ENCODE measurements at places on chromosomes 5 and 9.
A peak's percentile ranks its signal among the peaks of the same experiment; 100 is the strongest.

DNA sequence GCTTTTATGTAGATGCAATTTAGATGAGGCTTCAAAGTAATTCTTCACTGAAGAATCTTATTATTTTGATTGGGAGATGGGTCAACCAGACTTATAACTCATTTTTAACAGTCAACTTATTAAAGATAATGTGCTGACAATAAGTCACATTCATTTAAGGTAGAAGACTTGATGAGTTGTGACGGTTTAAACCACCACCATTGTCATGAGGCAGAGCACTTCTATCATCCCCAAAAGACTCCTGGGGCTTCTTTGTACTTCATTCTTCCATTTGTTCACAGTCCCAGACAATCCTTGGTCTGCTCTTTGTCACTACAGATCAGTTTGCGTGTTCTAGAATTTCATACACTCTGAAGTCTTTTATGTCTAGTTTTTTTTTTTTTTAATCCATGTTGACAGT is 346.1 kb downstream of the RASEF start:
- H3K27ac ChIP-seq = no peak overlapping the region
- H3K36me3 ChIP-seq = no peaks in the 10 kb centered on the region
- no peaks in the 10 kb centered on the region for H3K27me3 ChIP-seq
- no peak overlapping the region for H3K4me3 ChIP-seq

GRCh38 chr5:88746438-88746882 is 136.5 kb downstream of the MEF2C start:
- H3K4me1 ChIP-seq = peaks cover 23% of the 10 kb centered on the region
- peaks cover 31% of the 10 kb centered on the region for H3K36me3 ChIP-seq
- peak; percentile 76 for DNase-seq
- no peak overlapping the region for H3K4me3 ChIP-seq

DNA sequence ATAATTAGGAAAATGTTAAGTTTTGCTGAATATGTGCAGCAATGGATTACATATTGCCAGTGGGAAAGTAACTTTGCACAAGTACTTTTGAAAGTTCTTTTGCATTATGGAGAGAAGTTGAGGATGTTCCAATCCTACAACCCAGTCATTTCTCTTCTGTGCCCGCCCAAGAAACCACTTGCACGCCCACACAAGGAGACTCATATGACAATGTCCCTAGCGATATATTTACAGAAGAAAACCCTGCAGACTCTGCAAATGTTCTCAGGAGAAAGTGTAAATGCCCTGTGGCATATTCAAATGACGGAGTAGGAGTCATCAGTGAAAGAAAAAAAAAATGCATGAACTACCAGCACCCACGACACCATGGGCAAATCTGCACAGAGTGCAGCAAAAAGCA is 356.5 kb downstream of the CTNND2 start:
- no peaks in the 10 kb centered on the region for H3K27me3 ChIP-seq
- H3K4me1 ChIP-seq = no peaks in the 10 kb centered on the region
- no peak for DNase-seq
- no peaks in the 10 kb centered on the region for H3K36me3 ChIP-seq

DNA sequence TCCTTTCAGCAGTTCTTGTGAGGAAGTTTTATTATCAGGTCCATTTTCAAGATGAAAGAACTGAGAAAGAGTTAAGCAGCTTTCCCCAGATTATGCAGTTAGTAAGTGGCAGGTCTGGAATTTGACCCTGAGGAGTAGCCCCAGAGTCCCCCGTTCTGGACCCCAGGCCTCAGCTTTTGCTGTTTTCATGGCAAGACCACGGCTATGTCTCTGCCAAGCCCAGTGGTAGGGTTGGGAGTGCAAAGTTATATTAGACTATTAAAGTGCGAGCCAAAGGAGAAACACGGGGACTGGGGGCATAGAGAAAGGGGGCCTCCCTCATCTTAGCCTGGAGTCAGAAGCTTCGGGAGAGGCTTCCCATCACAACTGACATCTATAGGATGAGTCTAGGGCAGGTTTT is 19.3 kb upstream of the ORM1 start:
- H3K4me3 ChIP-seq = no peak overlapping the region
- no peaks in the 10 kb centered on the region for H3K4me1 ChIP-seq
- no peak for DNase-seq
- no peaks in the 10 kb centered on the region for H3K36me3 ChIP-seq
- H3K27ac ChIP-seq = no peak overlapping the region

DNA sequence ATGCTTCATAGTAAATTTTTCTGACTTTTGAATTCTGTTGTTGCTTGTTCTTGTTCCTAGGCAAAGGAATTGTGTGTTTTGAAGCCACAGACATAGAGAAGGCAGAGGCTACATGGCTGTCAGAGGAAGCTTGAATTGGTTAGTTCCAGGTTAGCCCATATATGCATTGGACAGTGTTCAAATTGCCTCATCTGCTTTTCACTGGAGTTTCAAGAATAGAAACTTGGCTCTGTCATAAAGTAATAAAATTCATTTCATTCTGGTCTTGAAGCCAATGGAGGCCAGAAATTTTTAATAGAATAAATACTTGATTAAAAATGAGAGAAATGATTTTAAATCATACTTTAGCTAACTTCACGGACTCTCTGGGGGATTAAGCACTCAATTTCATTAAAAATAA is 178.0 kb downstream of the YIPF5 start:
- no peaks in the 10 kb centered on the region for H3K4me1 ChIP-seq
- no peaks in the 10 kb centered on the region for H3K36me3 ChIP-seq
- H3K27me3 ChIP-seq = no peaks in the 10 kb centered on the region
- DNase-seq = no peak
- no peak overlapping the region for H3K27ac ChIP-seq

- H3K27me3 ChIP-seq = no peaks in the 10 kb centered on the region
- no peaks in the 10 kb centered on the region for H3K36me3 ChIP-seq
- H3K27ac ChIP-seq = no peak overlapping the region
- DNase-seq = no peak
- no peaks in the 10 kb centered on the region for H3K4me1 ChIP-seq
These were observed 371.3 kb downstream of the ACTL7B start for GRCh38 chr9:108484468-108484867.

DNA sequence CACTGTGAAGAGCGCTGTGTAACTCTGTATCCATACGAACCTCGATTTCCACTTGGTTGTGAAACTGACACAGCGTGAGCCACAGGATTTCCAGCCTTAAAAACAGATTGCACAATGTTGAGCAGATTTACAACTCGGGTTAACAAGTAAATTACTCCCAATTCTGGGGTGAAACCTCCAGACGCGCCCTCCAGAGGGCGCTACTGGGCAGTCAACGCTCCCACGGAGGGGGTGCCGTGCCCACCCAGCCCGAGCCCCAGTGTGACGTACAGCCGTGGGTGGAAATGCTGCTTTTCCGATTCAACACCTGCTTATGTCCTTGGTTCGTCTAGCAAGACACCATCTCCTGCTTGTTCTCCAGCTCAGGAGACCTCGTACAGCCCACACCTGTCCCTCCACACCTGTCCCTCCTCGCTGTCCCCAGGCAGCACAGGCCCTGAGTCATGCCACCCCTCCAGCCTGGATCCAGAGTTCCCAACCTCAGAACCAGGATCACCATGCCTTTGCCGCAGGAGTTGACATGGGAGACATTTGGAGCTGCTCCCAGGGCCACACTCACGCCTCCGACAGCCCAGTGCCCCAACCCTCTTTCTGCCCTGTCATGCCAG is 34.4 kb upstream of the SLC6A3 start:
- peaks cover 25% of the 10 kb centered on the region for H3K4me1 ChIP-seq
- DNase-seq = no peak
- H3K27me3 ChIP-seq = no peaks in the 10 kb centered on the region
- H3K36me3 ChIP-seq = peaks cover 23% of the 10 kb centered on the region
- peak overlapping the region; percentile 5 for H3K27ac ChIP-seq

- no peaks in the 10 kb centered on the region for H3K27me3 ChIP-seq
- no peak for DNase-seq
- no peaks in the 10 kb centered on the region for H3K4me1 ChIP-seq
- no peak overlapping the region for H3K27ac ChIP-seq
- H3K4me3 ChIP-seq = no peak overlapping the region
These were observed 88.3 kb downstream of the ANKRD33B start for GRCh38 chr5:10652151-10652550.

GRCh38 chr9:134688661-134689320 is 47.2 kb downstream of the COL5A1 start:
- H3K27ac ChIP-seq = no peak overlapping the region
- no peak for DNase-seq
- H3K4me3 ChIP-seq = no peak overlapping the region
- H3K36me3 ChIP-seq = no peaks in the 10 kb centered on the region
- H3K27me3 ChIP-seq = no peaks in the 10 kb centered on the region

DNA sequence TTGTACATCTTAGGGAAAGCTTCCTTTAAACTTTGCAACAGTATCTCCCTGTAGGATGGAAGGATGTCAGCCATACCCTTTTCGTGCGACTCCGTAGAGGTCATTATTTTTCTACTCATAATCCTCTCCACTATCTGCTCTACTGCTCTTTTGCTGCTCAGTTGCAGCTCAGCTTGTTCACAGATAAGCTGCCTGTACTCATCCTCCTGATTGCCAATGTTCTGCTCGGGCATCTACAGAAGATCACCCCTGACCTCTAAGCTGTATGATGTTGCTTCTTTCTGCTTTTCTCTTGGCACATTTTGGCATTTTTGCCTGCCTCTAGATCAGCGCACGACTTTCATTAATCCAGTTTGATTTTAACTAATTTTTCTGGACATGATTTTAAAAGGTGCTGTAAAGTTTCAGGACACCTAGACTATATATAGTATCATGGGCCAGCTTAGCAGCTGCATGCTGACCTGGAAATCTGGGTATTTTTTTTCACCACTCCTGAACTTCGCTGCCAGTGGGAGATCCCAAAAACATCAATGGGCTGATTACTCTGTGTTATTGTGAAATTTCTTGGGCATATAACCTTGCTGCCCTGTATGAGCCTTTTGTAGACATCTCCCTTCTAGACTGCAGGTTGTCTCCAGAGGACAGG is 131.2 kb upstream of the ZNF608 start:
- no peak overlapping the region for H3K4me3 ChIP-seq
- H3K27me3 ChIP-seq = no peaks in the 10 kb centered on the region
- H3K4me1 ChIP-seq = no peaks in the 10 kb centered on the region
- DNase-seq = no peak

DNA sequence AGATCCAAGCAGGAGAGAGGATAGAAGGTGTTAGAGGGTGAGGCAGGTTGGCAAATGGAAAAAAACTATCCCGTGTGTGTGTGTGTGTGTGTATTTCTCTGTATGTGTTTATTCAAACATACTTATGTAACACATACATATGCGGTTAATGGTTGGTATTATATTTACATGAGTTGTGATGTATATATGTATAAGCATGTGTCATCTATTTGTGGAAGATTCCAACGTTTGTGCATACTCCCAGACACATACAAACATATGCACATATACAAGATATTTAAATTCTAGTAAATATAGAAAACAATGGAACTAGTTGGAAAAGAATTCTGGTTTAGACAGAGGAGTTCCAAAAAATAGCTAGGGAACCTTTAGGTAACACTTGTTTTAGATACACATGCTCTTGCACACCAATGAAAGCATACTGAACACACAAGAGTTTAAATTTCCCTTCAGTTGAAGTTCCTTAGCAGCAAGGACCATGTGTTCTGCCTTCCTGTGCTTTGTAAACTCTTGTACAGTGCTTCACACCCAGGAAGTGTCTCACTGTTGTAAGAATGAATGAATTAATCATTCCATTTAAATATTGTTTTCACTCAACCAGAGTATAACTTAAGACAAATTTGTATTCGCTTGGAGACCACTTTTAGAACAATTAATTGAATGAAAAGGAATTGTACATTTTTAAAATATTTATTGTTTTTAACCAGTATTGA is 257.8 kb downstream of the FER start:
- DNase-seq = no peak
- no peaks in the 10 kb centered on the region for H3K27me3 ChIP-seq
- H3K4me1 ChIP-seq = no peaks in the 10 kb centered on the region

GRCh38 chr9:100167176-100167575 is 68.1 kb downstream of the INVS start:
- no peak overlapping the region for H3K27ac ChIP-seq
- H3K4me1 ChIP-seq = no peaks in the 10 kb centered on the region
- no peaks in the 10 kb centered on the region for H3K27me3 ChIP-seq

- H3K4me1 ChIP-seq = no peaks in the 10 kb centered on the region
- H3K27me3 ChIP-seq = no peaks in the 10 kb centered on the region
- H3K36me3 ChIP-seq = no peaks in the 10 kb centered on the region
These were observed 173.8 kb downstream of the PCSK1 start for GRCh38 chr5:96259151-96259772.

DNA sequence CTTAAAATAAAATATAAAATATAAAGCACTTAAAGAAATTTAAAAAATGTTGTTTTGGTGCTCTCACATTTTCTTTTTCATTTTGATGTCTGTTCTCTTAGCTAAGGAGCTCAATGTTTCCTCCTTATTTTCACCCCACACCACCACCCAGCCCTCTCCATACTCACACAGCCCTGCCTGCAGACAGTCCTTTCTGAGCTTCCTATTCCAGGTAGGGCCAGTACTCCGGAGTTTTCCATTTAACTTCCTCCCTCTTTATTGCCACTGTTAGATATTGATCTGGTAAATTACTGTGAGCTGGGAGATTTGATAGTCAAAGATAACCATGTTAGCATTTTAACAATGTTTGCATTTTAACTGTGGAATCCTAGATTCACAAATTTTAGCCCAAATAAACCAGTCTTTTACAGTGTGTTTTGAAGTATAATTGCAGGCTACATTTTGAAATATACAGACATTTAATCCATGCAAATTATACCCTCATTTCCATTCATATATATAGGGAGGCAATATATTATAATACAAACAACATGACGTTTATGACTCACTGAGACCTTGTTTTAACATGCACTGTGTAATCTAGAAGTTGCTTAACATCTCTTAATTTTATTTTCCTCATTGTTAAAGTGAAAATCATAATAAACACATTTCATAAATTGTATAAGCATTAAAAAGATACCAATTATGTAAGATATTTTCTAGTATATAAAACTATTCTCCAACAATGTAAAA is 927.1 kb downstream of the NR2F1-AS1 start:
- H3K4me3 ChIP-seq = no peak overlapping the region
- no peak overlapping the region for H3K27ac ChIP-seq
- no peaks in the 10 kb centered on the region for H3K4me1 ChIP-seq
- H3K36me3 ChIP-seq = no peaks in the 10 kb centered on the region
- no peaks in the 10 kb centered on the region for H3K27me3 ChIP-seq

DNA sequence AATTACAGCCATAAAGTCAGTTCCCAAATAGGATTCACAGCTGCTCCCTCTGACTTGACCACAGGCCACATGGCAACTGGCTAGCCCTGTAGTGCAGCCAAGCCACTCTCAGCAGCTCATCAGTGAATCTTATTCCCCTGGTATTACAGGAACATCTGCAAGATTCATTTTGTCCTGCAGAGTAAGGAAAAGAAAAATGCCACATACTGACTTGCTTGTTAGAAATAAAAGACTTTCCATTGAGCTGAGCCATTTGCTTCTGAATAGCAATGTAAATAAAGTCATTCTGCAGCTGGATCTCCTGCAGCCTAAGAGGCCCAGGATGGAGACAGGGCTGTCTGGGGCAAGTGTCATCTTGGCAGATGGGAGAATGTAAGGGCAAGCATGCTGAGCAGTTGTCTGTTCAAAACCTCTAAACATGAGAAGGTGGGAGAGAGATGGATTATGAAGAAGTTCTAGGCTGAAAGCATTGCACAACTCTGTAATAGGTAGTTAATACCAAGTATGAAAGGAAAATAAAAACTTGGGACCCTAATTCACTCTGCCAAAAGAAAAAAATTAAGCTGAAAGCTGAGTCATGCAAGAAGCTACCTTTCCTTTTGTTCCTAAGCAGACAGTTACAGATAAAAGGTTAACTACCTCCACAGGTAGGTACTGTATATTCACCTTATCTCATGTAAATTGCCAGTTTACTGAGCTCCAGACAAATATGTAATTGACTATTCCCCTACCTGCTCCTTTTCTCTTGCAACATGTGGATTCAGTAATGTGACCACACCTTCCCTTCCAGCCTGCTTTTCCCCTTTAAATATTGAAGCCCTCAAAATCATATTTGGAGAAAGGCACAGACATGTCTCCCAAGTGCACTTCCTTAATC is 244.4 kb upstream of the RAI14 start:
- no peak overlapping the region for H3K27ac ChIP-seq
- no peak for DNase-seq
- no peaks in the 10 kb centered on the region for H3K36me3 ChIP-seq
- H3K4me1 ChIP-seq = no peaks in the 10 kb centered on the region
